M059J (cell line): ENCODE measurements at places on chromosomes 1 and 21. TPM values are rescaled to one million over a fixed set of nuclear protein-coding genes. Genes with fewer than 3 reads are reported as not detected.

- no peak for DNase-seq
Observed at GRCh38 chr1:206448471-206448870, 21.8 kb upstream of the IKBKE start.

OR2T29 gene
- not detected in 2 replicates for total RNA-seq

GRCh38 chr1:16315437-16315836 lies 36.8 kb downstream of the FBXO42 start:
- no peak for DNase-seq

- peak; percentile 50 for DNase-seq
Observed at GRCh38 chr21:45305836-45306235, 18.1 kb upstream of the POFUT2 start.

MFSD2A gene
- 1.2 and 2.3 TPM in 2 replicates for total RNA-seq

SERPINC1 gene
- total RNA-seq: 0.07 TPM in 1 of 2 replicates, not detected in the other

DNA sequence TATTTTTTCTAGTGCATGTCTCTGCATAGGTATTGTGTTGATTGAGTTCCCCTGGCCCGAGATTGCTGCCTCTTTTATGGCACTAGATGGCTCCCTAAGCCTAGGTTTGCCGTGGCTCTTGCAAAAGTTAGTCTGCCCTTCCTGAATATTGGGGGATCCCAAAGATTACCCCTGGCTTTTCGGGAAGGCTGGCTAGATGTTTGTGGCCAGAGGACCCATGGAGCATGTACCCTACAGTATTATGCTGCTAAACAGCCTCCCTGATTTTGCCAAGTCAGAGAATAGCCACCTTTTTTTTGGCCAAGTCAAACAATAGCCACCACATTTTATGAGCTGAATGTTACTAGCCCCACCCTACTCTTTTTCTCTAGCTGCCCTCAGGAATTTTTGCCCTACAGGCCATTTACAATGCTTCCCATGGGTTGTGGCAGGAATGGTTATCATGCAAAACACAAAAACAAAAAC lies 343.2 kb downstream of the OLFM3 start:
- DNase-seq: no peak

DNA sequence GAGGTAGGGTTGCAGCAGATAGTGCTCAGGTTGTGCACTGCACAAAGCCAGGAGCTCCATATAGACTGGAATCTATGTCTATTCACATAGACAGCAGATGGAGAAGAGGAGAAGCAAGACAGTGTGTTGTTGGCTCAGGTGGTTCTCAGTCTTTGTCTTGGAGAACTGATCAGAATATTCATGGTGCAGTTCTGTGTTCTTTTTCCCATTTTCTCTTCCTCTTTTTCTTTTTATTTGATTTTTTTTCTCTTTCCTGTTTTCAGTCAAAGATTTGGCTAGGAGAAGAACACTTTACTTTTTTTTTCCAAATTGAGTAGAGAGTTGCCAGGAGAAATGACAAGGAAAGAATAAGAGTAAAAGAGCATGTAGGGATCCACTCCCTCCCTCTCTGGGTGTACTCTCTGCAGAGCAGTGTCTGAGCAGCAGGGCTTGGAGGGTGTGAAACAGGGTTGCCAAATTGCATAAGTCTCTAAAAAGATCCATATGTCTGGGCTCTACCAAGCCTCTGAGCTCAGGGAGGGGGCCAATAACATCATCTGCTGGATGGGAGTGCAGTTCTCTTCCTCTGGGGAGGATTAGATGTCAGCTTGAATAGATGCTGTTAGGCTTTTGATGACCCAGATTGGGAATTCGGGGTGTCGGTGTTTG lies 8.7 kb upstream of the CD34 start:
- DNase-seq: no peak

GRCh38 chr1:199279872-199280645 lies 641.2 kb downstream of the PTPRC start:
- peak; percentile 76 for DNase-seq

DNA sequence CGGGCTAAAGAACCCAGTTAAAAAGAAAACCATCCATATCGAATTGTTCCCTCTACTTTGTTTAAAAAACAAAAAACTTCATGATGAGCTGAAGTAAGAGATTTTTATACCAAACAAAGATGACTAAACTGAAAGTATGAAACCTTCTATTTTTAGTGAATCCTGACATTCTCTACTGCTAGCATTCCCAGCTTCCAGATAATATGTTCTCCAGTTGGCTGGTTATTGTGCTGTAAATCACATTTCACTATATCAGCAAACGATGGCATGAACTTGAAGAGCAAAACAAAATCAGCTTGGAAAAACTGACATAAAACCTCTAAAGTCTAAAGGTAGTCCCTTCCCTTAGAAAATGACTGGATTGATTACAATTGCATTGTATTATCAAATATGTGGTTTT lies 68.1 kb upstream of the APP start:
- DNase-seq: no peak

DNA sequence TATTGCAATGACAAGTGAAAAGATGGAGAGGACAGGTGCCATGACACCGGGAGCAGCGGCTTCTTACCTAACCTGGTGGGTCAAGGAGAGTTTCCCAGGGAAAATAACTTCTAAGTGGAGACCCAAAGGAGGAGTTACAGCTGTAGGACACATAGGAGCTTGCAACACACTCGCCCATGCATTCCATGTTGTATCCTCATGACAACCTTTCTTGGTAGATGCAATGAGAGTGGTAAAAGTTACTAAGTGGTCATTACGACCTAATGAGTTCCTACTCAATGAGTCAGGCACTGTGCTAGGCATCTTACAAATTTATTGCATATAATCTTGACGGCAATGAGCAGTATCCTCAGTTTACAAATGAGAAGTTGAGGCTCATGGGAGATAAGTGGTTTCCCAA lies 119.5 kb upstream of the HOOK1 start:
- peak; percentile 26 for DNase-seq

DNA sequence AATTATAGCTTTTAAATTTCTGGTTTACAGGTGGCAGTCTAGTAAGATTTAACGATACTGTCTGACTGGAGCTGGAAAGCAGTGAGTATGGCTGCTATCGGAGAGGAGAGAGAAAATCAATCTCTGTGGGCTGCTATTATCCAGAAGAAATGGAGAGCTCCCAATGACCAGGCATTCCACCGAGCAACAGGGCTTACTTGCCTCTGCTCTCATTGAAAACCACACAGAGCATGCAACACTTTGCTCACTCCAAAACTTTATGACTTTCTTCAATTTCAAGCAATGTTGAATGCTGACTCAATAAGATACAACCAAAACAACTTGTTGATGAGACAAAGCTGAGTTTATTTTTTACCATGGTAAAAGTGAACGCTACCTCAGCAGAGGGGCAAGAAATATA lies 337.0 kb upstream of the NCAM2 start:
- DNase-seq: no peak

DNA sequence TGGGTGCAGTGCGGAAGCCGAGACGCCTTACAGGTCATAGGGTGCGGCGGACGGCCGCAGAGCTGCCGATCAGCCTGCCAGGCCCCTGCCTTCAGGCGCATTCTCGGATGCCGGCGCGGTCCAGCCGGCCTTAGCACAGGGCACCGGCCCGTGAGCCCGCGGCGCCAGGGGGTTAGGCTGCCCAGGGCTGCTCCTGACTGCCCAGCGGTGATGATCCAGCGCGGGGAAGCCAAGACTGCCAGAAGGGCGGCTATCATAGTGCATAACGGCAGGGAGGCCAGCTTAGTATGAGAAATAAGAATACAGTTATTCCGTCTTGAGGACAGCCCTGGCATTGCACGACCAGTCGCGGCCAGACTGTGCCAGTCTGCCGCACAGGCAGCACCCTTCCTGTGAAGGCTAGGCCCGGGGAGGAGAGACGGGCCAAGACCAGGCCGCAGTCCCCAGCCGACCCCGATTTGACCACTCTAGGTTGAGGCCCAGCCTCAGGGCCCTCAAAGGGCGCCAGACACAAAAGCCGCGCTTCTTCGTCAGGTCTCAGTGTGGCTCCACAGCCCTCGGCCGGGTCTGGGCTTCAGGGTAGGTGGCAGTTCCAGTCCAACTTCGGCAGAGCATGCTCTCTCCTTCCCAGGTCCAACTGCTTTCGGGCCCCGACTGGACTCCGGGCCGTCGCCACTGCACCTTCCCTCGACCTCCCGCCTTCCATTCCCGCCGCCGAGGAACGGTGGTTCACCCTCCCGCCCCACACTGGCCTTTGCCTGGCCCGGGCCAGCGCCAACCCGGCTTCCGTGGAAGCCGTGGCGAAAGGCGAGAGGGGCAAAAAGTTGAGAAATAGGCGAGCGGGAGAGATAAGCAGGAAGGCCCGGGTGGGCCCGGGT lies 829 bp downstream of the ALX3 start:
- DNase-seq: no peak

- DNase-seq: no peak
Observed at GRCh38 chr1:199799116-199799515, 228.4 kb upstream of the NR5A2 start.

- DNase-seq: no peak
Observed at GRCh38 chr1:52533713-52534112, 19.2 kb downstream of the TUT4 start.

GRCh38 chr1:156009404-156009803 lies 11.3 kb downstream of the SSR2 start:
- DNase-seq: no peak

DNA sequence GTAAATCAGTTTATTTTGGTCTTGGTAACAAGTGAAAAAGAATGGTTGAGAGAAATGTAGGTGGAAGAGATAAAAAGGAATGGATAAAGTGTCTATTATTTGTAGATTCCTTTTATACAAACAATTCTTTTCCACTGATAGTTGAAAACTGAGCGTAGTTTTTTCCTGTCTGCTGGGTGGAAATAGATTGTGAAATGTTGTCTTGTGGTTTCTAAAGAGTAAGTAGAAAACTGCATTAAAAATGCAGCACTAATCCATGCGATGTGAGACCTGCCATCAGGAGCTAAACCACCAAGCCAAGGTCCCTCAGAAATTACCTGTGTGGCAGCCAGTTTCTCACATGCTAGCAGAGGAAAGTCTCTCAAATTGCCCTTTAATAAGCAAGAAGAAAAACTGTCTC lies 103.2 kb upstream of the SLC44A3 start:
- no peak for DNase-seq

DNA sequence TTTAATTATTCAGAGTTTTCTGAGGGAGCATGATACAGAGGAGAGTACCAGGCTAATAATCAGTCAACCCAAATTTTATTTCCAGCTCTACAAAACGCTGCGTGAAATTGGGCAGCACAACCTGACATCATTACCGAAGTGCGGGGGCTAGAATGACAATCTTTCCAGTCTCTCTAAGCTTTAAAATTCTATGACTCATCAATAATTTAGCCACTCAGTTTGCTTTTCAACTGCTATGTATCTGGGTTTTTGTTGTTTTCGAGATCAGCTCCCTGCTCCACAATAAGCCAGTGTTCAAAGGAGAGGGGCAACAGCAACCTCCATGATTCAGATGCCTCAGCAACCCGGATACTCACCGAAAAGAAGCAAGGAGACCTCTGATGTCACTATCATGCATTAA lies 13.9 kb downstream of the SORT1 start:
- DNase-seq: no peak

DNA sequence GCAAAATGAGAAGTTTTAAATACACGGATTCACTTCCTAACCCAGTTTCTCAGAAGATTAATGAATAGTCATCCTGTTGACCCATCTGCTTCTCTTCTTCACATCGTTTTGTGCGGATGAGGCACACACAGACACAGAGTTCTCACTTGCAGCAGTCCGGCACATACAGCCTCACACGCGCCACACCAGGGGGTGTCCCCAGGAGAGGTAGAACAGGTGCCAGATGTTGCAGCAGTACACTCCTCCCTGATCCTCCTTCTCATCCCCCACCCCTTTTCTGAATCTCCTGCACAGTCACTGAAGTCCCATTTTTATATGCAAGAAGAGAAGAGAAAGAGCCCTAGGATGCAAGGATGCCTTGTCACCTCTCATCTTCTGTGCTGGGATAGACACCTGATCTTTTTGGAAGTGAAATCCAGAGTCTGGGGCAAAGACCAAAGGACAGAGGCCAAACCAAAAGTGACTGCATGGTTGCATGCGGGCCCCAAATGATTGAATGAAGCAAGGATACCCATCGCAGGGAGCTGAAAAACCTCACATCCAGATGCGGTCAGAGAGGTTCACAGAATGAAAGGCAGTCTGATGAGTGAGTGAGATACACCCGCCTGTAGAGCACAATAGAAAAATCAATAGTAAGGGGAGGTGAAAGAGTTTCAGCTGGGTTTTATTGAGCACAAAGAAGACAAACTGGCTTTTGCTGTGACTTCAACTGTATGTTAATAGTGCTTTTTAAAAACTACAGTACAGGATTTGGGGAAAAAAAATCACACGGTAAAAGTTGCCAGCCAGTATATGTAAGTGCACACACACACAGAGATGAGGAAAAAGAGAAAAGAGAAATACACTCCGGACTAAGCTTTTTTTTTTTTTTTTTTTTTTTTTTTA lies 28.9 kb downstream of the PBX1 start:
- DNase-seq: peak; percentile 20

DNA sequence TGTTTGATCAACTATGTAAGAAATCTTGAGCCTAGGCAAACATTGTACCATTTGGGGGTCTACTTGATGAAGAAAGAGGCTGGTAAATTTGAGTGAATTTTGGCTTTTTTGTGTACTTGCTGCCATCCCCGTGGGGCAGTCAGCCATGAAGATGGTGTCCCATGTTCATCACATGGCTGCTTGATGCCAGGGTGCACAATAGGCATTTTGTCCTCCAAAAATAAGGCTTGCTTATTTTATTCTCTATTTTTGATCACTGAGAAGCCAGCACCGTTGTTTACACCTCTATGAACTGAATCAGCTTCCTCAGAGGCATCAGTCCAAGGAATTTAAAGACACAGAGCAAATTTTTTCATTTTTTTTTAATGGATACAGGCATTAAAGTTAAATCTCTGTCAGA lies 1195.7 kb downstream of the AMY1C start:
- no peak for DNase-seq

DNA sequence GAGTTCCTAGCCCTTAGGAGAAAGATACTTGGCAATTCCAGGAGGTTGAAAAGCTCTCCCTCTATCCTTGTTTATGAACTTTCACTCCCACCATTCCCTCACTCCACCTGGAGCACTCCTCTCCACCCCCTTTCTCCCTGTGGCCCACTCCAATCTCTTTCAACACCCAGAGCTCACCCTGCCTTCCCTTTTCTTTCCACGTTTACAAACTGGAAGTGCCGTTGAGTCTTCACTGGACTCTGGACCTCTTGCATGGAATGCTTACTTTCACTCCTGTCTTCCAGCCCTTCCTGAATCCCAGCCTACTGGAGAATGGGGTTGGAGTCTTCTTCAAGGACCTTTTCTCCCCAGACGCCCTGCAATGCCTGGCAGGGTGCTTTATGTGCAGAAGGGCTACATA lies 198.5 kb downstream of the RHOU start:
- no peak for DNase-seq

- no peak for DNase-seq
Observed at GRCh38 chr1:147384804-147385203, 142.3 kb downstream of the CHD1L start.

SMIM1 gene
- not detected in 2 replicates for total RNA-seq

MECR gene
- total RNA-seq: 13.8 and 14.3 TPM in 2 replicates

GRCh38 chr1:181149326-181150125 lies 61.0 kb downstream of the IER5 start:
- no peak for DNase-seq

- DNase-seq: no peak
Observed at GRCh38 chr21:15893902-15894301, 164.1 kb downstream of the USP25 start.

- no peak for DNase-seq
Observed at GRCh38 chr1:94951046-94951445, 24.1 kb upstream of the CNN3 start.

GRCh38 chr1:214707306-214708087 lies 104.5 kb downstream of the CENPF start:
- DNase-seq: peak; percentile 7

GRCh38 chr1:192147696-192148095 lies 10.6 kb upstream of the RGS18 start:
- DNase-seq: no peak

HSD3B1 gene
- not detected in 2 replicates for total RNA-seq
